ENCODE measurements at places on chromosomes 6 and 20.

- peak; percentile 46 for DNase-seq
These were observed 1.8 kb upstream of the VIP start for GRCh38 chr6:152748843-152749242.

DNA sequence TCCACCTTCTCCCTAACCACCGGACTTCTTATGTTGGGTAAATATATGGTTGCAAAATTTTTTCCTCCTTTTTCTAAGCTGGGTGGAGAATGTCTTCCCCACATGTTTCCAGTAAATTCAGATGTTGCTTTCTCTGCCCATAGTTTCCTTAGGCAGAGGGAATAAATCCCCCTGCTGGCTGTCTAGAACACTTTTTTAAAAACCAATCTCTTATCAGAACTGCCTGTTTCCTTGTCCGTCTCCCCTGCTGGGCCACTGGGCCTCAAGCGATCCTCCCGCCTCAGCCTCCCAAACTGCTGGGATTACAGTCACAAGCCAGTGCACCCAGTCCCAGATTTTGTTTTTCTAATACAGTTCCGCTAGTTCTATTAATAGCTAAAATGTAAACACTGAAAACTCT, 9.9 kb upstream of the WFDC2 start:
- peak; percentile 18 for DNase-seq

- DNase-seq, result no peak
These were observed 8.8 kb downstream of the CABLES2 start for GRCh38 chr20:62398120-62398821.

DNA sequence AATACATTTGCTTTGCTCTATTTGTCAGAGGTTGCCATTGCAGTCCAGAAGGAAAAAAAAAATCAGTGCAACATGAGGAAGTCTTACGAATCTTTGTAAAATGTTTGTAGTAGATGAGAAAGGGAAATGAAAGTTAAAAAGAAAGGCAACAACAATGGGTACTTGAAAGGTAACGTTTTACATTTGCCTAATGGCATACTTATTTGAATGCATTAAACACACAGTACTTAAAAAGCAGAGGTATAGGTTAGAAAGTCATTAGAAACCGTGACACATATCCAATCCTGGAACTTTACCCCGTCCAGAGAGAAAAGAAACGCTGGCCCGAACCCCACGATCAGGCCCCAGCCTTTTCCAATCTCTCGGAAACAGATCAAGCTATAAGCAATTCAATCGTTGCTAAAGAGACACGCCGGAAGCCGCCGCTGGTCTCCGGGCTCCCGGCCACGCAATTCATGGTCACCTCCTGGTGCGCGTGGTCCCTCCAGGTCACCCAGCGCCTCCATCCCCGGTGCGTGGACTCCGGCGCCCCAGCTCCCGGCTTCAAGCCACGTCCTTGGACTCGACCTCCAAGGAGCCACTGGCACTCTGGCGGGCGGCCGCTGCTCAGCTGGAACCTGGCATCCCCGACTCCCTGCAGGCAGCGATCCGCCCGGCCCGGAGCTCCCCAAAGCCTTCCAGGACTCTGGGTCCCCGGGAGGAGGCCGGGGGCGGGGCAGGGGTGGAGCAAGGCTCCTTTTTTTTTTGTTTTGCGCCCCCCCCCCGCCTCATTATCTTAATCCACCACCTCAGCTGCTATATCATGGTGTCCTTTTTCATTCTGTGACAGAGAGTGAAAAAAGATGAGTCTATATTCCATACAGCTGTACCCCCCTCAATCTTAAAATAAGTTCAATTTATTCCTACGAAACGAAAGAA, at the start of gene SLC18B1:
Gene SLC18B1 (minus strand): TSS at position 687 of the 918 bp plus-strand sequence. CDS start 181 bp downstream, at position 506.
- DNase-seq, result peak; percentile 65

DNA sequence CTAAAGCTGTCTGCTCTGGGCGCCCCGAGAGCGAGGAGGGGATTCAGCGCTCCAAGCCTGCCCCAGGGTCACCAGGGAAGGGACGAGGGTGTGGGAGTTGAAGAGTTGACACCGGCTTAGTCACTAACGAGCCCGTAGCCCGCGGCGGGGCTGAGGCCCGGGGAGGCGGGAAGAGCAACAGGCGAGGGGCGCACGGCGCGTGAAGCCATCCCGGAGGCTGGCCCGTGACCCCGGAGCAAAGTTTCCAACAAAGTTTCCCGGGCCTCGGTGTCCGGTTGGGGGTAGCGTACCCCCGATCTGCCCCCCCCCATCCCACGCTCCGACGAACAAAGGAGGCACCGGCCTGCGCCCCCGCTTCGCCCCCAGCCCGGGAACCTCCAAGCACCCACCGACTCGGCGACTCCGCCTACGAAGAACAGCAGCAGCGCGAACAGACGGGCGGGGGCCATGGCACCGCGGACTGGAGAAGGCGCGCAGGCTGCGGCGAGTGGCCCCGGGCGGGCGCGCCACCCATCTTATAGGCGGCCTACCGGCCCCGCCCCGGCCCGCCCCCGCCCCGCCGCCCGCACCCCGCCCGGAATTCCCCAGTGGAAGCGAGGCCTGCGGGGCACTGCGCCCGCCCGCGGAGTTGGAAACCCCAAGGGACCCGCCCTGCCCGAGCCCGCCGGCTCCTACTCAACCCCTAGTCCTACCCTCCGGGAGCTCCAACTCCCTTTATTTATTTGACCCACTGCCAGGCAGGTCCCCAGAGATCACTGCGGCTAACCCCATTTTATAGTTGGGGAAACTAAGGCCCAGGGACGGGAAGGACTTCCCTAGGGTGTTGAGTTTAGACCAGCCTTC, at the start of gene SDC4:
Gene SDC4 (minus strand): TSS at position 489 of the 843 bp plus-strand sequence. CDS start 40 bp downstream, at position 449.
- DNase-seq, result peak; percentile 88

DNA sequence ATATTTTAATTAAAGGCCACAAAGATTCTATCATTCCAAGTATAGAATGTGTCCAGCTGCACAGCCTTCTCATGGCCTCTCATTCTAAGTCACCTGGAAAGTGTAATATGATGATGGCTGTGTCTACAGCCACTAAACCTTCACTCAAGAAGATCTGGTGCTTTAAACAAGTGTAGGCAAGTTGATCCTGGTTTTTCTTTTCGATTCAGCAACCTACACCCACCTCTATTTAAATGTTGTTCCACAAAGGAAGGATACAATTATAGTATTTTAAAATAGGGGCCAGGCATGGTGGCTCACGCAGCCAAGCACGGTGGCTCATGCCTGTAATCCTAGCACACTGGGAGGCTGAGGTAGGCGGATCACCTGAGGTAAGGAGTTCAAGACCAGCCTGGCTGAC, 25.5 kb upstream of the DST start:
- DNase-seq, result no peak

DNA sequence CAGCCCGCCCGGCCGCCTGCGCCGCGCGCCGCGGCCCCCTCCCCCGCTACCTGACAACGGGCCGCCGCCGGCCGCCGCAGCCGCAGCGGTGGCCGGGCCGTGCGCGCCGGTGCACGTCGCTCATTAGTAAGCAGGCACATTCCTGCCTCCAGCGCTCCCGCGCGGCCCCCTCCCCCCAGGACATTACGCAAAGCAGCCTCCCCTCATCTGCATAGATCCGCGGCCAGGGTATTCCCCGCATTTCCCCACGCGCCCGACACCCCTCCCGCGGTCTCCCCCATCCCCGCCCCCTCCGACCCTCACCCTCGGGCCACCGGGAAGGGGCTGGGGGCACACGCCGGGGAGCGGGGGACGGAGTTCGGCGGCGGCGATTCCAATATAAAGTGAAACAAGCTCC, at the start of gene HIVEP2:
Gene HIVEP2 (minus strand): TSS at position 128 of the 397 bp plus-strand sequence. CDS start 170,438 bp downstream, outside the sequence.
- peak; percentile 87 for DNase-seq

DNA sequence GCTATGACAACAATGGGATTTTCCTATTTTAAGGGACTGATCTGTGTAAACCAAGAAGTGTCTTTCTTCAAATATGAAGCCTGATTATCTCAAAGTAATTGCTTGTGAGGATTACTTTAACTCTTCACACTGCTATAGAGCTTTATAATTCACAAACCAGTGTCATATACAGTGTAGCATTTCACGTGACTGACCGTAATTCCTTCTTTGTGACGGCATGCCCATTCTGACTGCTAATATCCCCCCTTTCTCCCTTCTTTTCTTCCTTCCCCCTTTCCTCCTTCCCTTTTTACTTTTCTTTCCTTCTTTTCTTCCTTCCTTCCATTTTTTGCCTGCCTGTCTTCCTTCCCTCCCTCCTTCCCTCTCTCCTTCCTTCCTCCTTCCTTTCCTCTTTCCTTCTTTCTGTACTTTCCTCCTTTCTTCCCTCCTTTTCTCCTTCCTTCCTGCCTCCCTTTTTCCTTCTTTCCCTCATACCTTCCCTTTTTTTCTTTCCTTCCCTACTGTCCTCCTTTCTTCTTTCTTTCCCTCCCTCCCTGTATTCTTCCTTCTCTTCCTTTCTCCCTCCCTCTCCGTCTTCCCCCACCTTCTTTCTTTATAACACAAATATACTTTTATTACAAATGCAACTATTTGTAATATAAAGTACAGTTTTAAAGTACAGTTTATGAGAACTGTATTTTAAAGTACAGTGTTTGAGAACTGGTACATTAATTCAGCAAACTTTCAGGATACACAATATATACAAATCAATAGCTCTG, 75.0 kb upstream of the EXOC2 start:
- DNase-seq, result no peak

- no peak for DNase-seq
These were observed 61.0 kb upstream of the PHACTR2 start for GRCh38 chr6:143616741-143617140.

DNA sequence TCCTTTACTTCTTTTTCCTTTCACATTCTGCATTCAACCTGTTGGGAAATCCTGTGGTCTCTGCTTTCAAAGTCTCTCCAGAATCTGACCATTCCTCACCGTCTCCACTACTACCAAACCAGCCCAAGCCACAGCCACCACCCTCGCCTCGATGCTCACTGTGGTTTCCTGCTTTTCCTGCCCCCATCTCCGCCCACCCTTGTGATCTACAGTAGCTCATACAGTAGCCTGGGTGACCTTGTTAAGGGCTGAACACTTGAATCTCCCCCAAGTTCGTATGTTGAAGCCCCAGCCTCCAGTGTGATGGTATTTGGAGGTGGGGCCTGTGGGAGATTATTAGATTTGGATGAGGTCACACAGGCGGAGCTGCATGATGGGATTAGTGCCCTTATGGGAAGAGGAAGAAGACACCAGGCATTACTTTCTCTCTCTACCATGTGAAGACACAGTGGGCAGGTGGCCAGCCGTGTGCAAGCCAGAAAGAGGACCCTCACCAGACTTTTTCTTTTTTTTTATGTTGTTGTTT, 189.0 kb upstream of the UST start:
- DNase-seq, result peak; percentile 41

GRCh38 chr20:4666001-4666479, 55.7 kb upstream of the PRND start:
- DNase-seq, result peak; percentile 90

GRCh38 chr20:6579417-6579816, 188.1 kb upstream of the BMP2 start:
- peak; percentile 15 for DNase-seq

DNA sequence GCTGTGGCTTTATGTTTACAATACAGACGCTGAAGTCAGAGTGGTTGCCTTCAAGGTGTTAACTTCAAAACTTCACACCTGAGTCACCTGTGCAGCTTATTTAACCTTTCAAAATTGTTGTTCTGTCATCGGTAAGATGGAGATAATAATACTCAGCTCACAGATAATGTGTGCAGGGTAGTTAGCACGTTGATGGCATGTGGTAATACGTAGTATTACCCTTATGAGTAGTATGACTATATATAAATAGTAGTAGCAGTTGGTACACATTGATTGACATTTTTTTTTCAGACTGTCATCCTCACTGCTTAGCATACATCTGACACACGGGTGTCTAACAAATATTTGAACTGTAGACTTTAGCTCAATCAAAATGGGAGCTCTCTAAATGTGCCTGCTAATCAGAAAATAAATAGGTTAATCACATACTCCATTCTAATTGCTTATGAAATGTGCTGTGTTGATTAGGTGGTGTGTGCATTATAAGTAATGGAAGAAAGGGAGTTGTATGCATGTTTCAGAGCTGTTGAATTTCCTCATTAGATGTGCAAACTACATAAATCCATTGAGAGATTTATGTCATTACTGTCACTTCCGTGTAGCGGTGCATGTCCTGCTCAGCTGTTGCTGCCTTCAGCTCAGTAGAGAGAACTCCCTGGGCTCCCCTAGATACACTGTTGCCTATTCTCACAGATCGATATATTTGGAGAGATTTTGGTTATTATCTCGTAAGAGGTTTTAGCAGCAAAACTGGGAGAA, 11.2 kb upstream of the MROH8 start:
- no peak for DNase-seq

- no peak for DNase-seq
These were observed 110.0 kb upstream of the PMEPA1 start for GRCh38 chr20:57819691-57820380.

GRCh38 chr6:35141007-35141655, at the start of gene TCP11:
Gene TCP11, minus strand, starts transcription at chr6:35141339. Its CDS starts 469 bp downstream, at chr6:35140870.
- peak; percentile 28 for DNase-seq

GRCh38 chr6:84249724-84250123, 22.3 kb upstream of the CEP162 start:
- DNase-seq, result peak; percentile 15

- DNase-seq, result no peak
These were observed 473.9 kb downstream of the PKHD1 start for GRCh38 chr6:51613558-51613957.

GRCh38 chr6:113564371-113565171, 292.6 kb upstream of the MARCKS start:
- peak; percentile 95 for DNase-seq

GRCh38 chr6:118562959-118563358, 14.9 kb downstream of the PLN start:
- peak; percentile 85 for DNase-seq

GRCh38 chr20:41027366-41027765, 1.3 kb upstream of the TOP1 start:
- DNase-seq, result no peak

- DNase-seq, result no peak
These were observed 22.9 kb downstream of the BCAS4 start for GRCh38 chr20:50817776-50818172.

DNA sequence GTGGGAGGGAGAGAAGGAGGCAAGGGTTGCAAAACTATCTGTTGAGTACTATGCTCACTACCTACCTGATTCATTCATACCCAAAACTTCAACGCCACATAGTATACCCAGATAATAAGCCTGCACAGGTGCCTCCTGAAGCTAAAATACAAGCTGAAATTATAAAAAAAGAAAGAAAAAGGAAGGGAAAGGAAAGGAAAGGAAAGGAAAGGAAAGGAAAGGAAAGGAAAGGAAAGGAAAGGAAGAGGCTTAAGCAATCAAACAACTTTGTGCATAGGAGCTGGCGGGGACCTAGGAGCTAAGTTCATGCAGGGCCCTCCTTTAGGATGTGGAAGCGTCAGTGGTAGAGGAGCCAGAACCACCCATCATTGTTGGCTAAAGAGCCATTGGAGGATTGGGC, 108.9 kb upstream of the SYNDIG1 start:
- DNase-seq, result no peak

GRCh38 chr20:32580970-32581838, 3.9 kb downstream of the NOL4L start:
- DNase-seq, result no peak

DNA sequence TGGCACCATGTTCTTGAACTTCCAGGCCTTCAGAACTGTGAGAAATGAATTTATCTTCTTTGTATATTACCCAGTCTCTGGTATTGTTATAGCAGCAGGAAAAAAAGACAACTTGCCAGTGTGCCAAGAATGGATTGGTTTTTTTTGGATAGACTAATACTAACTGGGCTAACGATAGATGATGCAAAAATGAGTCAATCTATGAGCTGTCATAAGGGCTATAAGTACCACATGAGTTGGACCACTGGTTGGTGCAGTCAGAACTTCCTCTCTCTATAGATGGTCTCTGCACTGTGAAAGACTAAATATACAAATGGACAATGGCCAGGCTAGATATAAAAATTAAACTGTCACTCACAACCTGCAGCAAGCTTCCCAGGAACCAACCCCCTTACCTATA, 87.6 kb upstream of the COL21A1 start:
- DNase-seq, result peak; percentile 88
